ENCODE measurements at places on chromosomes 3 and 15.

DNA sequence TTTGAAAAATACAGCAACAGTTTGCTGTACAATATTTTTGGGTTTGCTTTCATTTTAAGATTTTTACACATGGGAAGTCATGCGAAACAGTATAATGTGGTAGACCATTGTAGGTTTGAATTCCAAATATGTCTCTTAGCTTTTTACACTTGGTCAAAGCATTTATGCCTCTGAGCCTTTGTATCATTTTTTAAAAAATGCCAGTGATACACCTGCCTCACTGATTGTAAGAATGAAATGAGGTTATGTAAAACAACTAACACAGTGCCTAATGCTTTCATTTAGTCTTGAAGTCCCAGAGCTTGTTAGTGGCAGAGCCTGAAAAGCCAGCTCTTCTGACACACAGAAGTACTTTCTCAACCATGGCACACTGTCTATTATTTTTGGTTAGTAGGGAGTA, 202.0 kb downstream of the UBE2E2 start:
- no peak for DNase-seq

DNA sequence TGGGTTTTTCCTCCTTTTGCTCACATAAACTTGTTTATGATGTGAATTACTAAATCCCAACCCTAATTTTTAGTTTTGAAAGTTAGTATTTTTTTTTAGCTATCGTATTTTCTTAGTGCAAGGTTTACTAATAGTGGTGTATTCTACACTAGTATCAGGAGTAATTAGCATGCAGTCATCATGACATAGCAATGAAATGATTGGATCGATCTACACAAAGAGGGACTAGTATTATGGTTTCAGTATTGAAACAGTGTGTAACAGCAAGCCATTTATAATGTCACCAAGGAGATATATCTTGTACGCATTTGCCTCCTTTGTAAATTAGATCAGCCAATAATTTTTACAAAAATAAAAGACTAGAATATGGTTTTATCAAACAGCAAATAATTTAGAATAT, 38.7 kb downstream of the RNF111 start:
- no peak for DNase-seq

DNA sequence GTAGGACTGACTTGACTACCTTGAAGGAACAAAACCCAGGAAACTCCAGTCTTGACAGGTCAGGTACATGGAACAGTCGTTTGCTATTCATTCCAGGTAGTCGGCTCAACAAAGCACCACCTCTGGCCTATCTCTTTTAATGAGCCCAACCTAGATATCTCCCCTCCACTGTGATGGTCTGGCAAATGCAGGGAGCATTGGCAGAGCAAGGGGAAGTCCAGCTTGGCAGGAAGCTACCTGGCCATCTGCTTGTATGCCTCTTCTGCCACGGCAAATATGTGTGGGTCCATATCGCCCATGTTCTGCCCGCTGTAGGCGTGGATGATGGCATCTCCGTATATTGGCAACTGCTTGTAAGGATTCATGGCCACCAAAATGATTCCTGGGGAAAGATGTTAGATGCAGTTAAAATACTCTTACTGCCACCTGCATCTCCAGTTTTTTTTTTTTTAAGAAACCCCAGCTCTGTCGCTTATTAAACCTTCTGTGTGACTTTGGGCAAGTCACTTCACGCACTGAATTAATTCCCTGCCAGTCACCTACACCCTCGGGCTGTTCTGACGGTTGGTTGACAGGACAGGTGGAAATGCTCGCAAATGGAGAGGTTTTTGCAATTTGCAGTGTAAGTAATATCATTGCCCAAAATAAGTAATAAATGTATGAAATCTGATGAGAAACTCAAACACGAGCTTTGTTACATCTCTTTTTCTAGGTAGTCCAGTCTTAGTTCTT, 16.8 kb downstream of the MYO5C start:
- no peak for DNase-seq

- no peak for DNase-seq
Measured at GRCh38 chr3:126553284-126554084, 5.2 kb downstream of the C3orf22 start.

- DNase-seq = no peak
Measured at GRCh38 chr3:129994883-129995559, 20.5 kb downstream of the TRH start.

All from renal cortex interstitium (tissue), 15 donors.